RCC 7860 (cell line): ENCODE measurements at places on chromosomes 16 and 17.

- DNase-seq = no peak
Measured at GRCh38 chr16:17658881-17659280, 188.1 kb upstream of the XYLT1 start.

GRCh38 chr17:72470734-72471133 is 349.9 kb downstream of the SOX9 start:
- DNase-seq = no peak

DNA sequence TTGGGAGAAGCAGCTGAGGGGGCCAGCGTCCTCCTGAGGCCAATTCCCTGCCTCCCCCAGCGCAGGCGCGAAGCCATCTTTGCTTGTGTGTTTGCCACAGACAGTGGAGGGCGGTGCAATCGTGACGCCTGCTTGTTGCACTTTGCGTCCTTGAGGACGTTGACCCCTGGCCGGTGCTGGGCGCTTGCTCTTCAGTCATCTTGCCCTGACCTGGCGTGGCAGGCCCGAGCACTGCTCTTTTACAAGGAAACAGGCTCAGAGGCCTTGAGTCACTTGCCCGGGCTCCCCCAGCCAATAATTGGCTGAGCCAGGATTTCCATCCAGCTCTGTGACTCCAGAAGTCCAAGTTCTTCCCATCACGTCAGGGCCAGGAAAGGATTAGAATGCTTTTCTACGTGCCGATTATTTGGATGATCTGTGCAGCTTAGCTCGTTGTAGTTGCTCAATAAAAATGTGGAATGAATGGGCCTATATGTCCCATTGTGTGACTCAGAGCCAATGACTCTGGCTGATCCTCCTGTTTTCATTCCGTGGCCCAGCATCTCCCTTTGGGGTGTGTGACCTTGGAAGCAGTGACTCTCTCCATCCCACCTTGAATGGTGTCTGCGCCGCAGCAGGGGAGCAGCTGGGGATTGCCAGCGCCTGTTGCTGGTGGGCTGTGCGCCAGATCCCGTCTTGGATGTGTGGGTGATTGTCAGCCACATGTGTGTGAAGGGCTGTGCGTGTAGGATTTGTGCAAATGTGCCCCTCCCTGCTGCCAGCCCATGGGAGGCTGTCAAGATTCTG is 214.1 kb downstream of the SEC14L1 start:
- DNase-seq = peak; percentile 76

DNA sequence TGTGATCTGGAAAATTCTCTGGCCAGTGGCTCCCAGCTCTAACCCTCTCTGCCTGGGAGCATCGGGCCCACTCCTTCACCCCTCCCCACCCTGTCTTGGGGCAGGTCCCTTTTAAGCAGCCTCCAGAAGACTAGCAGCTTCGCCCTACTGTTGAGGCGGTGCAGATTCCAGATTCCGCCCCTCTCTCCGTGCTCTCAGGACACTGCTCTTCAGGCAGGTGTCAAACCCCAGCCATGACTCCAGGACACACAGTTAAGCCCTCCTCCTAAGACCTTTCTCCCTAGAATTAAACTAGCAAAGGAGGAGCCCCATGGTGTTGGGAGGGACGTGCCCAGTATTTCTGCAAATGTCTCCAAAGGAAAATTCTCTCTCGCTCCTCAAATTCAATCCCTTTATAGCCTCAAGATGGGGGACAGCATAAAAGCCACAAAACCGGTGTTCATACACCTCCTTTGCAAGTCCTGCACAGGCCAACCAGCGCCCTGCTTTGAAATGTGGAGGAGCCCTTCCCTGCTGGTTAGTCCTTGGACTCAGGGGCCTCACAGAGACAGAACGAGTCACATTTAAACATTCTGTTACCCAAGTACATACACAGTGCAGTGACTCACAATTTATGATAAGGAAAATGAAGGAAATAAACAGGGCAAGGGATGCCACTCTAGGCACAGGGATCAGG is 7.2 kb downstream of the LPO start:
- no peak for DNase-seq

DNA sequence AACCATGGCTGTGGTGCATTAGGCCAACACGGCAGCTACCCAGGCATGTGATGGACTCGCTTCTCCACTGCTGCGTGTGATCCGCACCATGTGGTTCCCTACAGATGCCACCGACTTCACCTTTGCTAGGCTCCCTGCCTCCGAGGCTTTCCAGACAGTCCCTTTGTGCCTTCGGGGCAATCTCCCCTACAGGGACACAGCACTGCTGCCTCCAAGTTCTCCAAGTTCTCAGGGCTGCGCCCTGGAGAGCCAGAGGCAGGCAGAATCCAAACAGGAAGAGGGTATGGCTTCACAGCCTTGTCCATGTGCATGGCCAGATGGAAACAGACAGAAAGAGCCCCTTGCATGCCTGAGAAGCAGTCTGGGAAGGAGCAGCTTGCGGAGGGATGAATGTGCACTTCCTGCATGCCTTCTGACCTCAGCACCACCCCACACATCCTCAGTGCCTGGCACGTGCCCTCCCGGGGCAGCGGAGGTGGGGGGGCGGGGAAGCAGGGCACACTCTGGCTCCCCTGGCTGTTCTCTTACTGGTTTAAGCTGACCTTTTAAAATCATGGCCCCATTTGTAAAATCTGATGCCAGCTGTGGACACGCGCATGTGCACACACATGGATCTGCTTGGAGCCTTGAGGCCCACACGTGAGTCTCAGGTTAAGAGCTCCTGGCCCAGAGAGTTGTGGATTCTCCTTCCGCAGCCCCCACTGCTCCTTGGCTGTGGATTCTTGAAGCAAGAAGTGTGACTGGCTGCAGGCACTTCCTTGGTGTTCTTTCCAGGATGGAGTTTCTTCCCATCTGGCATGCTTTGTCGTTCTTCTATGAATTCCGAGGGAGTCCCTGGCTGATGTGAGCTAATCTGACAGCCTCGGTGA is 55.3 kb upstream of the MTSS2 start:
- DNase-seq = peak; percentile 74
